Activated CD8-positive, alpha-beta T cell treated with anti-CD3 and anti-CD28 coated beads for 36 hours (primary cell): ENCODE measurements at places on chromosomes 7 and 10. TPM values are rescaled to one million over a fixed set of nuclear protein-coding genes. Genes with fewer than 3 reads are reported as not detected.

GRCh38 chr10:14586901-14587300 is 187.8 kb downstream of the FAM107B start:
- H3K4me3 ChIP-seq: no peak overlapping the region
- peak; percentile 51 for DNase-seq
- H3K4me1 ChIP-seq: peaks cover 89% of the 10 kb centered on the region
- no peaks in the 10 kb centered on the region for H3K27me3 ChIP-seq

The SKAP2 gene
- 7.0 TPM for total RNA-seq

DNA sequence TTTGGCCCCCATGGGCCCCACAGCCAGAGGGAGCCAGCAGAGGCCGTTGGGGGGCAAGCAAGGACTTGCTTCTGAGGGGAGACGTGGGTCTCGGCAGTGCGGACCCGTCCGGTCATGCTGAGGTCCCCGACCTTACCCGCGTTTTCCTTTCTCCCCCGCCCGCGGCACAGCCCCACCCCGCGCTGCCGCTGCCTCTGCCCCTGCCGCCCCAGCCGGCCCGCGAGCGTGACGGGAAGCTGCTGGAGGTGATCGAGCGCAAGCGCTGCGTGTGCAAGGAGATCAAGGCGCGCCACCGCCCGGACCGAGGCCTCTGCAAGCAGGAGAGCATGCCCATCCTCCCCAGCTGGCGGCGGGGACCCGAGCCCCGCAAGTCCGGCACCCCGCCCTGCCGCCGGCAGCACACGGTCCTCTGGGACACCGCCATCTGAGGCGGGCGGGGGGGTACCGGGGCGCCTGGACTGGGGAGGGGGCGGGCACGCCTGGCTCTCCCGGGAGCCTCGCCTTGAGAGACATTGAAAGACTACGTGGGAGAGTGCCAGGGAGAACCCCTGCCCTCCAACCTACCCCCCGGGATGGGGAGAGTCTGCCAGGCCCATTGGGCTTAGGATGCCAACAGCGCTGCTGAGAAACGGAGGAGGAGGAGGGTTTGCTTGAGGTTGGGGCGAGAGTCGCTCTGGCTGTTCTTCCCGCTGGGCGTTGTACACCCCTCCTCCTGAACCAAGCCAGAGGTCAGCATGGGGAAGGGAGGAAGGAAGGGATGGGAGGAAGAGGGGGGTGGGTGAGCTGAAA is 9.9 kb downstream of the NYAP1 start:
- no peaks in the 10 kb centered on the region for H3K36me3 ChIP-seq
- peaks cover 8% of the 10 kb centered on the region for H3K4me1 ChIP-seq
- H3K27ac ChIP-seq: no peak overlapping the region
- H3K4me3 ChIP-seq: peak overlapping the region; percentile 61
- peak; percentile 76 for DNase-seq
- no peaks in the 10 kb centered on the region for H3K27me3 ChIP-seq

The HOXA9 gene
- total RNA-seq: not detected

DNA sequence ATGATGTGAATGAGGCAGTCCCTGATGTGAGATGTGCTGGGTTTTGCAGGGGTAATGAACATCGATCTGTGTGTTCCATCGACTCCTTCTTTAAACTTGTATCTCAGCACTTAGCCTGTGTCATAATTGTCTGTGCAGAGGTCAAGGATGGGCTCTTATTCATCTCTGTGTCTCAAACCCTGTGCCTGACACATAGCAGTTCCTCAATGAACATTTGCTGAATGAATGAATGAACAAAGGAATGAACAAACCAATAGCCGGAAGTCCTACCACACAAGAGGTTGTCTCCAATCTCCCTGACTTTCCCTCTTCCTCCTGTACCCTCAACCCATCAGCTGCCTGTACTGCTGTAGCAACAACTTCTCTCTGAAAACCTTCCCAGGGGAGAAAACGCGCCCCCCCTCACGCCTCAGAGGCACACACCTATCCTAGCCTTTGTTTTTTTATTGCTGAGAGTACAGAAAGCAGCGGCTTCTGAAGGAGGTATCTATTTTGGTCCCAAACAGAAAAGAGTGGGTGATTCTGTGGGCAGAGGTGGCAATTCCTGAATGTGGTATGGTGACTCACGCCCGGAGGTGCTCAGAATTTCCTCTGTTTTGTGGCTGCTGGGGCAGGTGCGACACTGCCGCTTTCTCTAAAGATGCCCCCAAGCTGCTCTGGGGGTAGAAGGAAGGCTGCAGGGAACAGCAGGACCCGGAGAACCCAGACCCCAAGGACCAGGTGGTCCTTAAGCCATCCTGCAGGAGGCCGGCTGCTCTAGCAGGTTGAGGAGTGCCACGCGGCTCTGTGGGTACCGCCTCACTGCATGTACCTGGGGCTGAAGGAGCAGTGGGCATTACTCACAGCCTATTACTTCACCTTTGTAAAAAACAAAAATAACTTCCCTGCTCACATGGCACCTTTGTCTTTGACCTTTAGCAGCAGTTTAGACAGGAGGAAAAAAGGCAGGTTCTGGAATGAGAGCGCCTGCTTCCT is 9.6 kb downstream of the IL2RA start:
- peaks cover 83% of the 10 kb centered on the region for H3K4me1 ChIP-seq
- no peaks in the 10 kb centered on the region for H3K27me3 ChIP-seq
- peak overlapping the region; percentile 91 for H3K27ac ChIP-seq
- peak; percentile 94 for DNase-seq
- peaks cover 86% of the 10 kb centered on the region for H3K36me3 ChIP-seq

The GPER1 gene
- total RNA-seq: 0.18 TPM

The MSS51 gene
- total RNA-seq: 2.0 TPM

GRCh38 chr10:127200646-127201045 is 4.3 kb upstream of the INSYN2A start:
- no peaks in the 10 kb centered on the region for H3K36me3 ChIP-seq
- no peak for DNase-seq
- H3K4me1 ChIP-seq: peaks cover 1% of the 10 kb centered on the region

The TSPAN13 gene
- 0.47 TPM for total RNA-seq

- H3K27ac ChIP-seq: no peak overlapping the region
- no peak for DNase-seq
- H3K27me3 ChIP-seq: no peaks in the 10 kb centered on the region
Observed at GRCh38 chr7:55396233-55396785, 31.2 kb downstream of the LANCL2 start.

The PTN gene
- not detected for total RNA-seq

DNA sequence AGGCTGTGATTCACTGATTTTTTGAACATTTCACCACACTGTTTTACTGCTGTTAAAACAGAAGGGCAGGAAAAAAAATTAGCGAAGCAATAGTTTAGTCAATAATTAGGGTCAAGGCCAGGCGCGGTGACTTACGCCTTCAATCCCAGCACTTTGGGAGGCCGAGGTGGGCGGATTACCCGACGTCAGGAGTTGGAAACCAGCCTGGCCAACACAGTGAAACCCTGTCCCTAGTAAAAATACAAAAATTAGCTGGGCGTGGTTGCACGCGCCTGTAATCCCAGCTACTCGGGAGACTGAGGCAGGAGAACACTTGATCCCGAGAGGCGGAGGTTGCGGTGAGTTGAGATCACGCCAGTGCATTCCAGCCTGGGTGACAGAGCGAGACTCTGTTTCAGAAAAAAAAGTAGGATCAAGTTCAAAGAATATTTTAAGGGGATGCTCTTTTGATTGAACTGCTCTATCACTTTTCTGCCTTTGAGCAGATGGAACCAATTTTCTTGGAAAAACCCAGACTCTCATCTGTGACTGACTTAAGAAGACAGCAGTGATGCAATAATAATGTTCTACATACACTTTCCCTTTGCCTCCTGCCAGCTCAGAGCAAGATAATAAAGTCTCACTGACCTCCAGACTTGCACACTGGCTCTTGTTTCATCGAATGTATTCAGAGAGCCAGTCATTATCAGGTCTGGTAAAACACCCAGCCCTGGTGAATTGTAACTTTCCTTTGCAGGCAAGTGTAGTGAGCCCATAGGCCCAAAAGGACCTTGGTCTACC is 1.6 kb upstream of the PPA1 start:
- no peaks in the 10 kb centered on the region for H3K27me3 ChIP-seq
- peaks cover 29% of the 10 kb centered on the region for H3K4me1 ChIP-seq
- DNase-seq: no peak
- peak overlapping the region; percentile 50 for H3K27ac ChIP-seq

- no peak overlapping the region for H3K4me3 ChIP-seq
- H3K27ac ChIP-seq: no peak overlapping the region
- no peaks in the 10 kb centered on the region for H3K4me1 ChIP-seq
Observed at GRCh38 chr7:108598914-108599580, 29.4 kb downstream of the DNAJB9 start.

- H3K4me1 ChIP-seq: peaks cover 33% of the 10 kb centered on the region
- no peak overlapping the region for H3K4me3 ChIP-seq
- peak overlapping the region; percentile 79 for H3K27ac ChIP-seq
- H3K27me3 ChIP-seq: no peaks in the 10 kb centered on the region
- peak; percentile 71 for DNase-seq
Observed at GRCh38 chr10:75137533-75138438, 26.3 kb downstream of the SAMD8 start.

The ZNF503 gene
- 0.25 TPM for total RNA-seq

The SLC18A2 gene
- 0.14 TPM for total RNA-seq

The SRGN gene
- 279 TPM for total RNA-seq

DNA sequence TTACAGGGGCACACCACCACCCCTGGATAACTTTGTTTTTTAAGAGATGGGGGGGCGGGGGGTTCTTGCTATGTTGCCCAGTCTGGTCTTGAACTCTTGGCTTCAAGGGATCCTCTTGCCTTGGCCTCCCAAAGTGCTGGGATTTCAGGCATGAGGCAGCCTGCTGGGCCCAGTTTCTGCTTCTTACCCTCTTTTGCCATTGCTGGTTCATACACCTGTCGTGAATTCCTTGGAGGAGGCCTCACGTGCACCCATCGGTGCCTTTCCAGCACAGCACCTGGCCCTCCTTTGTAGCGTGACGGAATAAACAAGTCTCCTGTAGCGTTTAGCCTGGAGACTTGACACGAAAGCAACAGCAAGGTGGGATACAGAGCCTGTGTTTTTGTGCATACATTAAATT is 75.5 kb downstream of the CARD11 start:
- no peaks in the 10 kb centered on the region for H3K27me3 ChIP-seq
- peak overlapping the region; percentile 46 for H3K27ac ChIP-seq
- H3K36me3 ChIP-seq: peaks cover 47% of the 10 kb centered on the region
- peaks cover 43% of the 10 kb centered on the region for H3K4me1 ChIP-seq
- H3K4me3 ChIP-seq: no peak overlapping the region

GRCh38 chr7:148478551-148478950 is 112.0 kb upstream of the C7orf33 start:
- H3K4me1 ChIP-seq: no peaks in the 10 kb centered on the region
- no peak overlapping the region for H3K4me3 ChIP-seq
- no peak for DNase-seq
- H3K27me3 ChIP-seq: peaks cover 4% of the 10 kb centered on the region
- H3K27ac ChIP-seq: no peak overlapping the region

DNA sequence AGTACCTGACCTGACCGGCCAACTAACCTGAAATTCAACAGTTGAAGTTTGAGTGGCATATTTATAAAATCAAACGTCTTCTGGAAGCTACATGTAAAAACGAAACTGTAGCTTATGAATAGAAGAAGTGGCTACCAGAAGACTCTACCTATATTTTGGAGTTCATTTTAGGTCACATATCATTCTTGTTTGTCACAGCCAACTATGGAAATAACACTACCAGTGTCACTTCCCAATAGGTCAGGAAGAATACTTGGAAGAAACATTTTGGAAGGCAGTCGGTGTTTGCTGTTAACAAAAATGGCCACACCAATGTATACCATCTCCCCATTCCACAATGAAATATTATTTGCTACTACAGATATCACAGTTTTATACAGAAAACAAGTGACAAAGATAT is 12.6 kb downstream of the TWIST1 start:
- no peak overlapping the region for H3K4me3 ChIP-seq
- H3K36me3 ChIP-seq: no peaks in the 10 kb centered on the region
- H3K4me1 ChIP-seq: no peaks in the 10 kb centered on the region

DNA sequence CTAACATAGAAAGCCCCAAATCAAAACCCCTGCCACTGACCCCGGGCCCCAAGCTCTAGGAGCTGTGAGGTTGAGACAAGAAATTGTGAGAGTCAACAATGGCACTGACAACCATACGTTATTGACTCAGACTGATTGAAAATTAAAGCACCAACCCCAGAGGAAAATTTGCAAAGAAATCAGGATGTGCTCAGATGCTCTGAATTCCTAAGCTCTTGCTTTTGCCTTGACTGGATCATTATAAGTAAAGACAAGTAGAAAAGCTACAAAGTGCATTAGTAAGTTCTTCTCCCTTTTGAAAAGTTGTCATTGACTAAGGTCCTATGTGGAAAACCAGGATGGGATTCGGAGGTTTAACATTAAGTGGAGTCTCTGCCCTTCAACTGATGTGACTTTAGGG is 130.2 kb downstream of the SAMD9 start:
- no peak overlapping the region for H3K4me3 ChIP-seq
- peaks cover 13% of the 10 kb centered on the region for H3K27me3 ChIP-seq
- DNase-seq: no peak

DNA sequence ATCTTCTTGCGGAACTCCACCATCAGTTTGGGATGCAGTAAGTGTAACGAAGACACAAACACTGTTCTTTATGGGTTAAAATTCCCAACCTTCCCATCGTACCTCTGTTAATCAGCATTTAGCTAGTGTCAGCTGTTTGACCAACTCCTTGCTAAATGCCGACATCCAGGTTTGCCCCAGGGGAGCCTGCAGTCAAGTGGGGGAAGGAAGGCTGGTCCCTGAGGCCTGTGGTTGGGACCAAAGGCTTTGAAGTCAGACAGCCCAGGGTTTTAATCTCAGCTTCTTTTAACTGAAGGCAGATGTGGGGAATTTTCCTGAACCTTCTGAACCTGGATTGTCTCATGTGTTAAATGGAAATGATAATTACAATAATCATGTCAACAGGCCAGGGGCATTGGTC is 443.7 kb downstream of the GLRX3 start:
- no peak overlapping the region for H3K4me3 ChIP-seq
- H3K27me3 ChIP-seq: peaks cover 4% of the 10 kb centered on the region
- no peaks in the 10 kb centered on the region for H3K36me3 ChIP-seq
- no peak overlapping the region for H3K27ac ChIP-seq
- H3K4me1 ChIP-seq: no peaks in the 10 kb centered on the region
- no peak for DNase-seq
